ENCODE measurements at places on chromosomes 5 and 9.

GRCh38 chr5:139120521-139120920 lies 77.6 kb downstream of the SIL1 start:
- no peaks in the 10 kb centered on the region for H3K27me3 ChIP-seq
- H3K4me3 ChIP-seq: no peak overlapping the region
- no peak overlapping the region for H3K27ac ChIP-seq

DNA sequence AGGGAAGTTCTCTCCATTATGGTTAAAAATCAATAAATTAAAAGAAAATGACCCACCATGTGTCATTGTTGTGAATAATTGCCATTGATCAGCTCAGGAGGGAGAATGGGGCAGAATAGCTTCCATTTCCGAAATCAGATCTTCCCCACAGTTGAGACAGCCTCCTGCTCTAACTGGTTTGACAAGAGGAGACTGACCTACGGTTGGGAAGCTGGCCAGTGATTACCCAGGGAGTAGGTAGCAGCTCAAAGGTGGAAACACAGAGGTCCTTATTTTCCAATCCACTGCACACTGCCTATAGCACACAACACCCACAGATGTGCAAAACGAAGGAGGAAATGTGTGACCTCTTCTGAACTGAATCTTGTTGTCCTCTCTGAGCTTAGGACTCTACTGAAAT lies 69.0 kb upstream of the DAPK1 start:
- H3K27ac ChIP-seq: no peak overlapping the region
- H3K4me1 ChIP-seq: no peaks in the 10 kb centered on the region
- no peaks in the 10 kb centered on the region for H3K36me3 ChIP-seq
- no peaks in the 10 kb centered on the region for H3K27me3 ChIP-seq
- H3K4me3 ChIP-seq: no peak overlapping the region
- DNase-seq: no peak

- H3K4me1 ChIP-seq: no peaks in the 10 kb centered on the region
- H3K36me3 ChIP-seq: peaks cover 13% of the 10 kb centered on the region
- no peak overlapping the region for H3K4me3 ChIP-seq
- H3K27me3 ChIP-seq: no peaks in the 10 kb centered on the region
Observed at GRCh38 chr5:160096178-160096577, 23.1 kb downstream of the PWWP2A start.

- no peaks in the 10 kb centered on the region for H3K4me1 ChIP-seq
- no peak overlapping the region for H3K27ac ChIP-seq
- no peaks in the 10 kb centered on the region for H3K27me3 ChIP-seq
- H3K36me3 ChIP-seq: no peaks in the 10 kb centered on the region
- H3K4me3 ChIP-seq: no peak overlapping the region
Observed at GRCh38 chr5:51657340-51658240, 274.3 kb downstream of the ISL1 start.

GRCh38 chr5:124949862-124950261 lies 203.4 kb upstream of the ZNF608 start:
- H3K4me3 ChIP-seq: no peak overlapping the region
- H3K36me3 ChIP-seq: no peaks in the 10 kb centered on the region
- no peaks in the 10 kb centered on the region for H3K27me3 ChIP-seq
- H3K4me1 ChIP-seq: no peaks in the 10 kb centered on the region

DNA sequence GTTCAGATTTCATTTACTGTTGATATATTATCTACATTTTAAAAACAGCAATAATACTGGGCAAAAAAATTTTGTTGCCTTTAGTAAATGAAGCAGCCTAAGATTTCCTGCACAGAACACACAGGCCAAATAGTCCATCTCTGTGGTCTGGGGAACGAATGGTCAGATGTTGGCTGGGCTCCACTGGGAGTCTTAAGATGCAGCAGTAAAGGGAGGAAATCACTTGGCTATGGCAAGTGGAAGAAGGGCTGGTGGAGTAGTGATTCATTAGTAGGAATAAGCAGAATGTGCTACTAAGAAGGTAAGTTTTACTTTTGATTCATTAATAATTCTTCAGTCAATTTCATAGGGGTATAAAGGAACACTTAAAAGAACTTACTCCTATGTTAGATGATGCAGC lies 91.1 kb upstream of the ARRDC3 start:
- no peak overlapping the region for H3K4me3 ChIP-seq
- H3K27ac ChIP-seq: no peak overlapping the region
- no peaks in the 10 kb centered on the region for H3K27me3 ChIP-seq
- H3K4me1 ChIP-seq: no peaks in the 10 kb centered on the region

GRCh38 chr9:74447451-74448193 lies 49.5 kb upstream of the RORB start:
- H3K4me1 ChIP-seq: no peaks in the 10 kb centered on the region
- no peaks in the 10 kb centered on the region for H3K36me3 ChIP-seq
- DNase-seq: no peak

Data from muscle of leg (tissue), 16 donors.